Pancreas (tissue), 10 donors: ENCODE measurements at places on chromosomes 16 and 17. TPM values are rescaled to one million over a fixed set of nuclear protein-coding genes. Genes with fewer than 3 reads are reported as not detected.

CCL5 gene
- 1.5 TPM for polyA plus RNA-seq

GAST gene
- not detected for polyA plus RNA-seq

MPG gene
- polyA plus RNA-seq = 62.5 TPM

SPN gene
- 0.16 TPM for polyA plus RNA-seq
